ENCODE measurements at places on chromosomes 7 and 10. TPM values are rescaled to one million over a fixed set of nuclear protein-coding genes. Genes with fewer than 3 reads are reported as not detected.

GRCh38 chr10:49243610-49244283 lies 55.2 kb upstream of the C10orf71 start:
- no peaks in the 10 kb centered on the region for H3K36me3 ChIP-seq
- no peak overlapping the region for H3K4me3 ChIP-seq
- no peak for DNase-seq

The ZNF804B gene
- total RNA-seq, result not detected

- no peak for DNase-seq
- peaks cover 7% of the 10 kb centered on the region for H3K36me3 ChIP-seq
- H3K4me1 ChIP-seq, result peaks cover 11% of the 10 kb centered on the region
- no peak overlapping the region for H3K27ac ChIP-seq
- H3K27me3 ChIP-seq, result no peaks in the 10 kb centered on the region
Measured at GRCh38 chr7:36117203-36117840, 35.7 kb upstream of the EEPD1 start.

The ELOVL3 gene
- total RNA-seq, result 0.17 TPM

DNA sequence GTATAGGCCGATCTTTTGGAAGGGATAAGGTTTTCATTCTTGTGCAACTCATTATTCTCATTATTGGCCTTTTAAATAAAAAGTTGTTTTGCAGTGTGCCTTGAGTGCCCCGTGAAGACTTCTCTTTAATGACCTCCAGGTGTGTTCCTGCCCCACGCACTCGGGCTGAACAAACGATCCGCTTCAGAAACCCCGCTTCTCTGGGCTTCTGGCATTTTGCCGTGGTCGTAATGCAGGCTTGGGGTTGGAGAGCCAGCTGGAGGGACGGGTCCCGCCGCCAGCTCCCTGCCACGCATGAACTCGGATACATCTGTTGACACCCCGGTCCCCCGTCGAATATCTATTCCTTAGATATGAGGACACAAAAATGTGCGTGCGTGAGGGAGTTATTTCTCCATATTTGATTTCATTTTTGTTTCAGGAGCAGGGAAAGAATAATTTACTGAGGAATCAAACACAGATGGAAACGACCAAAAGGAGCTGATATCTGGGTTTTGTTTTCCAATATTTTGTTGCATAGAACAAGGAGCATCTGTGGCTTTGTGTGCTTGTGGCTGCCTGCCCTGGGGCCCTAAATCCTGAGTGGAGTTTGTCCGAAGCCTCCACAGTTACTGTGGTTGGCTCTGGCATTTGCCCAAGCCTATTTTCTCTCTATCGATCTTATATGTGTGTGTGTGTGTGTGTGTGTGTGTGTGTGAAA lies 17.0 kb upstream of the TTYH3 start:
- no peak for DNase-seq
- no peak overlapping the region for H3K27ac ChIP-seq
- H3K36me3 ChIP-seq, result no peaks in the 10 kb centered on the region
- H3K4me1 ChIP-seq, result peaks cover 30% of the 10 kb centered on the region

DNA sequence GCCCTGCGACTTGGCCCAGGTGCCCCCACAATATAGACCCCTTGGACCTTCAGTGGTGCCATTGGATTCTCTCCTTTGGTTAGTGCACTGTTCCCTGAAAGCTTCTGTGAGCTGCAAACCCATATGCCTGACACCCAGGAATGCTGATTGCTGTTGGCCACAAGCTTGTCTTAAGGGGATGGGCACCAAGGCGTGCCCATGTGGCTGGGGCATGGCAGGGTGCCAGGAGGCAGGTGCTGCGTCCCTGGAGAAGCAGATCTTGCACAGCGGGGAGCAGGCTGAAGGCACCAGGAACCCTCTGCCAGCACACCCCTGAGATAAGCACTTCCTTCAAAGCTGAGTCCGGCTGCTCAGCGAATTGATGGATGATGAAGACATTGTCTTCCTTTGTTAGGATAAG lies 411.8 kb downstream of the SDK1 start:
- H3K27me3 ChIP-seq, result no peaks in the 10 kb centered on the region
- no peaks in the 10 kb centered on the region for H3K4me1 ChIP-seq
- H3K27ac ChIP-seq, result no peak overlapping the region
- no peak for DNase-seq
- H3K4me3 ChIP-seq, result no peak overlapping the region

DNA sequence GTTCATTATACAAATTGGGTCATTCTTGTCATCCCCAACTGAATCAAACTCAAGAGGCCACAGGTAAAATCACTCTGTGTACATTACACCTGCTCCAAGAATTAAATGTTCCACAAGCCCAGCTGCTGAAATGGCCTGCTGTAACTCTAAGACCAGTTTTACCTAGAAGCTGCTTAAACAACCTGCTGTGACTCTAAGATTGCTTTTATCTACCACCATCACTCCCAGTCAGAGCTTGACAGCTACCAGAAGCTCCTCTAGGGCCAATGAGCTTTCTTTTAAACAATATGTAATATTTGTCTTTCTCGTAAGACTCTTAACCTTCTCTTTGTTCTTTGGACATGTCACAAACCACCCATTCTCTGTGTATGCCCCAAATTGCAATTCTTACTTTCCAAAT lies 141.8 kb upstream of the LRGUK start:
- no peak for DNase-seq
- no peaks in the 10 kb centered on the region for H3K36me3 ChIP-seq
- no peak overlapping the region for H3K4me3 ChIP-seq

DNA sequence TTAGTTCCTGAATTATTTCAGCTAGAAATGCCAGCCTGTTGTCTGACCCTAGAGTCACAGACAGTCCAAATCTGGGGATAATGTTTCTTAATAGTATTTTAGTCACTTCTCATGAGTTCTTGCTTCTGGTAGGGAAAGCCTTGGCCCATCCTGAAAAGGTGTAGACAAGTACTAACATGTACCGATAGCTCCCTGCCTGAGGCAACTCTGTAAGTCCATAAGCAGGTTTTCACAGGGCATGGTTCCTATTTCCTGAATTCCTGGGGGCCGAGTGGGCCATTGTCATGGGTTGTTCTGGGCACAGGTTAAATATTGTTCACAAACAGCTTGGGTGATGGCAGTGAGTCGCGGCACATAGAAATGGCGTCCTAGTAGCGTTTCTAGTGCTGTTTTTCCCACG lies 3.1 kb upstream of the ZNF117 start:
- no peak for DNase-seq
- H3K27ac ChIP-seq, result no peak overlapping the region
- H3K4me1 ChIP-seq, result peaks cover 20% of the 10 kb centered on the region
- H3K36me3 ChIP-seq, result peaks cover 79% of the 10 kb centered on the region
- no peak overlapping the region for H3K4me3 ChIP-seq
- H3K27me3 ChIP-seq, result peaks cover 5% of the 10 kb centered on the region

DNA sequence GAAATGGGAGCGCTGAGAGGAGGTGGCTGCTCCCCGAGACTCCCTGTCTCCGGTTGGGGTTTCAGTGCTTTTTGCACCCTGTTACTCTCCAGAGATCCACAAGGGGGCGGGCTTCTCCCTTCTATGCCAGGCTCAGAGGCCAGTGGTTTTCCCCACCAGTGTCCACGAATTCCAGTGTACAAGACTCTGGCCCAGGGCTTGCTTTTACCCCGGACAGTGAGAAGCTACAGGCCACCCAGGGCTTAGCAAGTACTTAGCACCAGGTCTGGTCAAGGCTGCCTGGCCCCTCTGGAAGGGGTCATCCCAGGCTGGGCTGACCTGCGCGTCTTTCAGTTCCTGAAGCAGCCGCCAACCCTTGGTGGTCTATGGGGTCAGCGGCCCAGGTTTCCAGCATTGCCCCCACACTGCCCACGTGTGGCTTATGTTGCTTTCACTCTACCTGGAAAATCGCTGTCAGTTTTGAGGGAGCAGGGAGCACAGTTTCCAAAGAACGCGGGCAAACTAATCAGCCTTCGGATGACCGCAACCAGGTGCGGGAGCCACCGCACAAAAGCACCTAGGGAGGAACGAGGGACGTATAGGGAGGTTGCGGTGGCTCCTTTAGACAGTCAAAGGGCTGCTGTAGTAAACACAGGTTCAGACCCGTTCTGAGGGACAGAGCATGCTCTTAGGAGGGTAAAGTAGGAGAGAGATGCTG lies 6.8 kb downstream of the CYP26A1 start:
- peaks cover 20% of the 10 kb centered on the region for H3K4me1 ChIP-seq
- no peaks in the 10 kb centered on the region for H3K36me3 ChIP-seq
- peak; percentile 72 for DNase-seq
- H3K27ac ChIP-seq, result no peak overlapping the region
- H3K27me3 ChIP-seq, result peaks cover 41% of the 10 kb centered on the region

The TYSND1 gene
- 21.3 TPM for total RNA-seq

GRCh38 chr10:130233426-130233825 lies 97.2 kb downstream of the GLRX3 start:
- H3K27me3 ChIP-seq, result peaks cover 14% of the 10 kb centered on the region
- no peaks in the 10 kb centered on the region for H3K4me1 ChIP-seq
- no peak overlapping the region for H3K4me3 ChIP-seq

DNA sequence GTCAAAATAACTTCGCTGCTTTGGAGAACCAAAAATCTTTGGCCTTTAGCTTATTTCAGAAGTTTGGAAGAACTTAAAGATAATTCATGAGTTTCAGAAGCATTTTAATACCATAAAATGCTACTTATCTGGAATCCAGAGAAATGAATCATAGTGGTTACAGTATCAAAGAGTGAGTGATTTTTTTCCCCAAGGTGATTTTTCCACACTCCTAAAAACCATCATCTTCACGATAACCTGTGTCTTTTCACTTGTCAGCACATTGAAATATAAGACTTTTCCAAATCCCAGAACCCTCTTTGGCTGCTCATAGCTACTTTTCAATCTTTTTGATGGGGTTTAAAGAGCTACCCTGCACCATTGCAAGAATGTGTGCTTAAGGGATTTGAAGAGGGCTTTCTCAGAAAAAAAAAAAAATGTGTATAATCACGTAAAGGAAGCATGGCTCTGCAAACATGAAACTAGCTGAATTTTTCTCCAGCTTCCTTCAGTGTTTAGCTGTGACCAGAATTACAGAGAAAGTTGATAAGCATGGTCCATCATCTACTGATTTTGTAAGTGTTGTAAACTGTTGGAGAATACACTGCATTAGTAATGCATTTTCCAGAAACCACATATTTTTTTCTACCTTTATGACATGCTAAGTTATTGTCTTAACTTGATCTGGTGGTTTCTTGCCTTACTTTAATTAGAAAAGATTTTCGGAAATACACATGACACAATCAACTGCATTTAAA lies 134.9 kb downstream of the BICC1 start:
- no peaks in the 10 kb centered on the region for H3K36me3 ChIP-seq
- H3K27ac ChIP-seq, result no peak overlapping the region
- no peaks in the 10 kb centered on the region for H3K27me3 ChIP-seq

DNA sequence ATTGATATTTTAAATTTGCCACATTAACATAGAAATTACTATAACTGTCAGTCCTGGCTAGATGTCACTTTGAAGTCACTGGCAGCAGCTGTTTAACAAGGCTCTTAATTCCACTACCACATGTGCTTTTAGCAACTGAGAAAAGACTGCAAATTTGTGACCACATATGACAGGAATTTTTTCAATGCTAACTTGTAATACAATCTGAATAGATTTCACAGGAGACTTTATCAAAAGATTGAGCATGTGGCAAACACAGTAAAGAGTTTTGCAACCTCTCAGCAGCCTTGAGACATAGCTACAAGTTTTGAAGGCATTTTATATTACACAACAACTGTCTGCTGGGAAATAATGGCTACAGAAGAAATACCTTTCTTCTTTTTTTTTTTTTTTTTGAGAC lies 73.0 kb downstream of the MICU1 start:
- H3K4me3 ChIP-seq, result no peak overlapping the region
- no peaks in the 10 kb centered on the region for H3K27me3 ChIP-seq
- DNase-seq, result no peak
- H3K4me1 ChIP-seq, result no peaks in the 10 kb centered on the region

DNA sequence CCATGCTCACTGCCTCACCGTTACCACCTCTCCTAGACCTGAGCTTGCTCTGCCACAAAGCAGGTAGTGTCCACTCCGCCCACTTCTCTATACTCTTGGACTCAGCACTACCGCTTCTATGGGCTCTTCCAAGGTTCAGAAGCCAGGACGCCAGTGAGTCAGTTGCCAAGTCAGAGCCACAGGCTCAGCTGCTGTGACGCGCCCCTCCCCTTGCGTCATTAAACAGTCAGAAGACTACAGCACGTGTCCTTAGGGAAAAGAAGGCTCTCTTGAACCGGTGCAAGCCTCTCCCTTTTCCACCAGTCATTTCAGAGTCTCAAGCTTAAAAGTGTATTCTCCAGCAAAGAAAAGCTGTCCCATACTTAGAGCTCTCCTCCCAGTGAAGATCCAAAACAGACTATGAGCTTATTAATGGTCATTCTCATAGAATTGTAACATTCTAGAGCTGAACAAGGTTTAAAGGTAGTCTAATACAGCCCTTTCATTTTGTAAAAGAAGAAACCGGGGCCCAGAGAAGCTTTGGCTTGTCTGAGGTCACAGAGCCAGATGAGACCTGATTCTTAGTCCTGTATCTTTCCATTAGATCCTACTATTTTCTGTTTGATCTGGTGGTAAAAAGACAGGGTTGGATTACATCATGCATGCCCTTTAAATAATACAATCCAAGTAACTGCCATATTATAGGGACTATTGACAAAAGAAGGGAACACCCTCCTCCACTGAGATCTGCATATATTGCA lies 40.9 kb upstream of the MET start:
- no peak for DNase-seq
- no peak overlapping the region for H3K4me3 ChIP-seq
- no peaks in the 10 kb centered on the region for H3K27me3 ChIP-seq
- H3K27ac ChIP-seq, result no peak overlapping the region

The ZNF727 gene
- not detected for total RNA-seq

The OR2A25 gene
- not detected for total RNA-seq

DNA sequence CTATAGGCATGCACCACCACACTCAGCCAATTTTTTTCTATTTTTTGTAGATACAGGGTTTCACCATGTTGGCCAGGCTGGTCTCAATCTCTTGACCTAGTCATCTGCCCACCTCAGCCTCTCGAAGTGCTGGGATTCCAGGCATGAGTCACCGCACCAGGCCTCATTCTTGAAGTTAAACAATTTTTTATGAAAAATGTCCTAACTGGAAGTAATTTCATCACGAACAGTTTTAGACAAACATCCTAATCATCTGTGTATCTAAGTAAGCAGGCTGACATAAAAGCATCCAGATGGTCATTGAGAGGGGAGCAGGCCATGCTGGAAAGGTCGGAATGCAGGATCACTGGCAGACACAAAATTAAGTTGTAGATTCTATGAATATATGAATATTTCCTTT lies 269.1 kb downstream of the ZMYND11 start:
- no peaks in the 10 kb centered on the region for H3K27me3 ChIP-seq
- DNase-seq, result no peak
- H3K27ac ChIP-seq, result no peak overlapping the region
- no peaks in the 10 kb centered on the region for H3K4me1 ChIP-seq

The SCRN1 gene
- total RNA-seq, result 105 TPM

GRCh38 chr10:128908099-128908498 lies 558.9 kb upstream of the MGMT start:
- H3K4me1 ChIP-seq, result peaks cover 14% of the 10 kb centered on the region
- H3K27me3 ChIP-seq, result no peaks in the 10 kb centered on the region
- H3K36me3 ChIP-seq, result no peaks in the 10 kb centered on the region
- no peak for DNase-seq

DNA sequence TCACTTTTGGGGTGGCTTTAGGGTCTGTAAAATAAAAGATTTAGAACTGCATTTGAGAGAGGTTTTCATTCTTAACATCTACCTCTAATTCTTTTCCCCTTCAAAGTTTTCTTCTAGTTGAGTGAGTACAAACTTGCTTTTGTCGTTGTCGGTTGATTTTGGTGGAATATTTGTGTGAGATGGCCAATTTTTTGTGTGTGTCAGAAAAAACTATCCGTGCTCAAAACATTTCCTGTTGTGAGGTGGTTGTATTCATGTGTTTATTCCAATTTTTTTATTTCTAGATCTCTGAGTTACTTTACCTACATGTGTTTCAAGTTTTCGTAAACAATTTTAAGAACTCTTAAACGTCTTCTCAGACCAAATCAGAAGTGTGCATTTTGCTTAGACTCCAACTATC lies 1.6 kb downstream of the AHR start:
- peaks cover 11% of the 10 kb centered on the region for H3K27me3 ChIP-seq
- peaks cover 34% of the 10 kb centered on the region for H3K4me1 ChIP-seq

The AKR1C8 gene
- not detected for total RNA-seq

The PRSS37 gene
- total RNA-seq, result not detected

Measured in WTC11 (cell line).